Stimulated activated CD8-positive, alpha-beta memory T cell treated with anti-CD3 and anti-CD28 coated beads, Interleukin-7, amount 100 ng/mL, for 48 hours (primary cell): ENCODE measurements at places on chromosomes 3 and 15.

DNA sequence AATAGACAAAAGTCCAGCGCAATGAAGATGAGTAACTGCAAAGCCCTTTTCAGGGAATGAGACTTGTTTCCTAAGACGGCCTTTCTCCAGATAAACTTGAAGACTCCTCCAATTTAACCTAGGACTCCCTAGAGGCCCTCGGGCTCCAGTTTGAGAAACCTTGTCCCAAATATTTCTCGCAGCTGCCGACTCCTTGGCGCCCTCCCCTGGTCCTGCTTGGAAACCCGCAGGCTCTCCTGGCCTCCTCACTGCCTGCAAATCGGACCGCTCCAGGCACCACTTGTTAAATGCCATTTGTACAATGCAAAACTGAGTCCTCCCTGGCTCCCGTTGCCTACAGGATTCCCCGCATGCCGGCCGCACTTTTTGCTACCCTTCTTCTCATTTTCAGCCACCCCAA is 36.8 kb downstream of the MUC4 start:
- no peak for DNase-seq

DNA sequence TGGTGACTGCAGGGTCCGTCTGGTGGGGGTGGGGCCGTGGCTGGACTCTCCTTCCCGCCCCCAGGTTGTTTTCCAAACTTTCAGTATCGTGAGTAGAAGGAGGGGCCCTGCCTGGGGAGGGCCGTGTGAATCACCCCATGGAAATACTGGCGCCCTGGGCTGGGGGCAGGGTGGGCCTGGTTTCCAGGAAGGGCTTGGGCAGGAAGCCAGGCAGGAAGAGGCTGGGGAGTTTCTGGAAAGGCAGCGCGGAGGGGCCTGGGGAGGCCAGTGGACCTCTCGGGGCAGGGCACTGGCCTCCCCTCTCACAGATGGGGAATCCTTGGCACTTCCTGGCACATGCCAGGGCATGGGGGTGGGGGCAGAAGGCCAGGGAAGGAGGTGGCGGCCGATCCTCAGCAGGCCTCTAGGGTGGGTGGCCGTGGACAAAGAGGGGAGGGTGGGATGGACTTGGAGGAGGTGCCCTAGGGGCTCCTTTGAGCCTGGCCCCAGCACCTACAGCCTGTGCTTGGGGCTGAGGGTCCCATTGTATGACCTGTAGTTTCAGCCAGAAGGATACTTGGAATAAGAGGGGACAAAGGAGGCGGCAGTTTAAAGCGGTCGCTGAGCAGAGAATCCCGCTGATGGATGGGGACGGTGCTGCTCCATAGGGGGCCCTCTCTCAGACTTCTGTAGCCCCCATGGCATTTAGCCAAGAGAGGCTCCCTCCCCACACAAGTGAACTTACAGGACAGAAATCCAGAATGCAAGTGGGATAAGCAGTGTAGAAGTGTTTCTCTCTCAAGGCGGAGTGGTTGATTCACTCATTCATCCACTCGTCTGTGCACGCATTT is 56.5 kb upstream of the GATA2 start:
- DNase-seq: no peak

DNA sequence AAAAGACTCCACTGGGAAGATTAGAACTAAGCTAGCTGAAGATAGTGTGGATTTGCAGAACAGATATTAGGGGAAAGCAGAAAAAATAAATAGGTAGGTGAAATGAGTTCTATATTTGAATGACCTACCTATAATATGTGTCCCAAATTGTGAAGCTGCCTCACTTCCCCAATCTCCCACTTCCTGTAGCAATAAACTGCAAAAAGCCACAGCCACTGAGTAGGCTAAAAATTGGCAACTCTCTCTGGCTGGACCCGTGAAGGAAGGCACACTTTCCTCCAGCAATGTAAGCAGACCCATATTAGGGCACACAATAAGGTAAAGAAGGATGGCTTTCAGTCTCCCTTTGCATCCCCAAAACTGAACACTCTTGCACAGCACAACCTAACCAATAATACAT is 43.7 kb upstream of the NECTIN3 start:
- DNase-seq: no peak

DNA sequence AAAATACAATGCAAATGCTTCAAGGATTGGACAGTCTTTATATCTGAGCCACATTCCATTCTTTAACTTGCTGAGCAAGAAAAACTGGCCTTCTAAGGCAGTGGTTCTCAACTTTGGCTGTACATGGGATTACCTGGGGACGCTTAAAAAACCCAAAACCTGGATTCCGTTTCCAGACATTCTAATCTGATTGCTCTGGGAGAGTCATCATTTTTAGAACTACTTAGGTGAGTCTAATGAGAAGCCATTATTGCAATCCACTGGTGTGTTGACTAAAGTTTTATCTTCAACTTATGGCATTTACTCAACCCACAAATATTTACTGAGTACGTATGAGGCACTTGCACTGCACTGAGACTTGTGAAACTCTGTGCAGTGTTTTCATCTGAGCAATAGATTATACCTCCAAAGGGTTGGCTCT is 195.7 kb upstream of the ATP11B start:
- no peak for DNase-seq

DNA sequence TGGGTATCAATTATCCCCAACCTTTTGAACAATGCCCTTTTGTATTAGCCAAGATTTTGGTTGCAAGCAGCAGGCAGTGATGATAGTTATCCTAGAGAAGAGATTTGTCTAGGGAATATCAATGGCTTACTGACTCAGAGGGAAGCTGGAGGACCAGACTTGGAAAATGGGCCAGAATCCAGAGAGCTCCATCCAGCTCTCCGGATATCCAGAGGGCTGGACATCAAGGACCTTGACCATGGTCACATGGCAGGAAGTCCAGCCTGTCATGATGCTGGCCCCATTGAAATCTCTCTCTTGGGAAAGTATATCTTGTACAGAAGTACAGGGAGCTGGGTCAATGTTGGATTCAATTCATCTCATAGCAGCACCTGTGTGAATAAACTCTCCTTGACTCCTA is 148.5 kb upstream of the PDZRN3 start:
- DNase-seq: no peak

- no peak for DNase-seq
Observed at GRCh38 chr3:103918336-103918735, 1448.4 kb upstream of the ALCAM start.
